ENCODE measurements at places on chromosomes 16 and 17.

- no peak for DNase-seq
These were observed 39.3 kb downstream of the CBFB start for GRCh38 chr16:67068212-67068753.

DNA sequence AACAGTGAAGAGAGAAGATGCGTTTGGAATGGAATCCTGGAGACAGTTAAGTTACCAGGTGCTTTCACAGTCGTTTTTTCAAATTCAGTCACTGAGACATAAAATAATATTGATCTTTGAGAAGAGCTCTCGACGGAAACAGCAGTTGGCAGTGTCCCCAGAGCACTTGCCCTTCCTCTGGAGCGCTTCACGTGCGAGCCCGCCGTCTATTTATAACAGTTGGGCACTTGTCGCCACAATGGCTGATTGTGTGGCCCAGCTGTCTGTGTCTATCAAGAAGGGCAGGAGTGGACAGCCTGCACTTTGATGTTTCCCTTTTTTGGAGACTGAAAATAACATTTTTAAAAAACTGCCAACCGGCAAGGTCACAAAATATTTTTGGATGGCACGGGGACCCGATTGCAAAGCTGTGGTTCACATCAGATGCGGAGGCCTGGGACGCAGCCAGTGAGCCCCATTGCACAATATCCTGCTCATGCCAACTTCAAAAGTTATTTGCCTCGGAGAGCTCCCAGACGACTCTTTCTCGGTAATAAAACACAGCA is 62.9 kb downstream of the ADCY9 start:
- no peak for DNase-seq

DNA sequence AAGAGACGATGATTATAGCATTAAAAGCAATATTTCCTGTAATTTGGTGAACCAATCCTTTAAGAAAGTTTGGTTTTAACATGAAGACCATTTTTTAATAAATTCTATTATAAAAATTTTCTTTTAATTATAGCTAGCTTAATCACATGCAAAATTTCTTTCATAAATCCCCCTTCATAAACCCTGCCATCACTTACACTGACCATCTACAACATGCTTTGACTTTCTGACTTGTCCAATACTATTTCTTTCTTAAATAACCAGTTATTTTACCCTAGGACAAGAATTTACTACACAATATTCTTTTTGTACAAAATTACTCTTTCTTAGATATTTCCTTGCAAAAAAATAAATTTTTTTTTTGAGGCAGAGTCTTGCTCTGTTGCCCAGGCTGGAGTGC is 1334.8 kb downstream of the CDH11 start:
- no peak for DNase-seq

GRCh38 chr17:17433000-17433703 is 43.6 kb upstream of the MED9 start:
- DNase-seq = no peak

DNA sequence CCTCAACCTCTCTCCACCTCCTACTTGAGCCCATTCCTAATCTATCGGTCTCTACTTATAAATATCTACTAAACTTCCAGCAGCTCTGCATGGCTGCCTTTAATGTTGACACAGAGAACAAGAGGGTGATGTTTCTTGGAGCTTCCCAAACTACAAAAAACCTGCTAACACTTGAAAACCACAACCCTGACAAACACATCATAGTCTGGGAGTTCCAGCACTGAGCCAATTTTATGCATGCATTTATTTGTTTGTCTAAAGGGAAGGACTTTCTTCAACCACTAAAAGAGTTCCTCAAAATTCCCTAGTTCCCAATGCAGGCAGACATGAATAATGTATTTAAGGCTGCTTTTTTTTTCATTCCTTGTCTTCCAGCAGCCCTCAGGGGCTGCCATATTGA is 331.8 kb upstream of the XYLT1 start:
- DNase-seq = no peak

GRCh38 chr16:1102921-1103635 is 7.0 kb upstream of the C1QTNF8 start:
- peak; percentile 59 for DNase-seq

- no peak for DNase-seq
These were observed 33.1 kb downstream of the PEMT start for GRCh38 chr17:17558431-17558830.

- DNase-seq = no peak
These were observed 1.0 kb downstream of the LITAF start for GRCh38 chr16:11585460-11586377.

Measured in T-helper 1 cell (primary cell).